Stimulated activated CD4-positive, alpha-beta T cell treated with anti-CD3 and anti-CD28 coated beads, TNF-alpha, amount 100 ng/mL, for 48 hours (primary cell): ENCODE measurements at places on chromosomes 12 and 14.
A peak's percentile ranks its signal among the peaks of the same experiment; 100 is the strongest.

DNA sequence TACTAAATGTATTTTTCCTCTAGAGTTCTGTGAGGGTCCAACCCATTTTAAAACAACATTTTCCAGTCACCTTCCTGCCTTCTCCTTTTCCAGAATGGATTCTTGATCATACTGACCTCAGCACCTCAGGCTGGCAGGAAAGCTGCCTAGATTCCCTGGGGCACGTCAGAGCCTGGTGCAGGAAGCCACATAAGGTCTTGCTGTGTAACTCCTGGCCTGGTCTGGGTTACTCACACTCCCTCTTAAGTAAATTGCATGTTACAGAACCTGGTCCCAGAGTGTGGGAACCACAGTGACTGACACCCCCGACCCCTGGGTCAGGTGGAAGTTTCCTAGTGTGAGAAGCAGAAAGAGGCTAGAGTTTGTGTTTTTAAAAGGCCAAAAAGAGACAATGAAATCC lies 209.8 kb downstream of the SPTSSA start:
- DNase-seq: no peak

- peak; percentile 60 for DNase-seq
Observed at GRCh38 chr12:48977290-48978281, 536 bp upstream of the WNT1 start.

GRCh38 chr14:57403521-57403864 lies 13.1 kb downstream of the NAA30 start:
- DNase-seq: no peak

DNA sequence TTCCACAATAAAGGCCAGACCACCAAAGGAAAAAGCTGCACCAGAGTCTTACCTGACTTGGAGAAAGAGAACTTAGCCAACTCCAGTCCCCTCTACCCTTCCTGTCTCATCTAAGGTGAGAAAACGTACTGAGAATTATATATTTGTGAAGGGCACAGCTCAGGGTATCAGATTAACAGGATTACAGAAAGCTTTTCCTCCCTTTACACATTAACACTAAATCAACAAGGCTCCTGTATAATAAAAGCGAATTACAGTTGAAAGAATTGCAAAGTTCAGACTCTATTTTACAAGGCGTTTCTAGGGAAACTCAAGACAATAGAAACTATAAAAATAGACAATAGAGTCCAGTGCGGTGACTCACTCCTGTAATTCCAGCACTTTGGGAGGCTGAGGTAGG lies 82.7 kb upstream of the RPL10L start:
- DNase-seq: no peak

DNA sequence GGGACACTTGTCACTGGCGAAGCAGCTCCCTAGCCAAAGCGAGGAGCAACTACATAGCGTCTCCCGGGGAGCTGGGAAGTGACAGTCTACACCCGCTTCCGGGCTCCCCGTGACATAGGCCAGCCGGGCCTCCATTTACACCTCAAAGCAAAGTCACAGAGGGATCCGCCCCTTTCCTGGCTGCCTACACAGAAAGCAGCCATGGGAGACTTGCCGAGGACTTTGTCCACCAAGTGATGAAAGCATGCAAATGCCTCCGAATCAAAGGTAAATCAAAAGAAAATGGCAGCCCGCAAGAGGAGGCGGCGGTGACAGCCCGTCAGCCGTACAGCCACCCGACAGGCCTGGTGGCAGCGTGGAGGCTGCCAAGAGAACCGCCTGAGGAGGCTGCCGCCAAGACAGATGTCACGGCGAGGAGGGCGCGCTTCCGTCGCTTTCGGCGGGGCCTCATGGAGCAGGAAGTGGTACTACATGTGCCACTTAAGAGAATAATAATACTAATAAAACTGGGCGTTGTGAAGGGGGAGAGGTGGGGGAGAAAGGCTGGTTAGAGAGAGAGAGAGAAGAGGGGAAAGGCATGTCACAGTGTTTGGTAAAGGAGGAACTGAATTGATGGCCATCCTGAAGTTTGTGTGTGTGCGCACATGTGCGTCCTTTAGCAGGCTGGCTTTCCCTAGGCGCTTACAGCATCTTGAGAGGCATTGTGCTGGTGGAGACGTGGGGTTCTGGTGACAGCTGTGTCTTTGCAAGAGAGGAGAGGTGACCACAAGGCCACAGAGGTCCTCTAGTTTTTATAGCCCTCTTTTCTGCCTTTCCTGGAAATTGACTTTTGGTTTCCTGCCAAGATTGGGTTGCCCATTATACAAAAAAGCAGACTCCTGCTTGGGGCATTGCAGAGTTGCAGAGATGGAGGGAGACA lies 661.7 kb downstream of the VRK1 start:
- DNase-seq: peak; percentile 68

- DNase-seq: no peak
Observed at GRCh38 chr14:79805636-79806035, 405.7 kb downstream of the DIO2 start.

DNA sequence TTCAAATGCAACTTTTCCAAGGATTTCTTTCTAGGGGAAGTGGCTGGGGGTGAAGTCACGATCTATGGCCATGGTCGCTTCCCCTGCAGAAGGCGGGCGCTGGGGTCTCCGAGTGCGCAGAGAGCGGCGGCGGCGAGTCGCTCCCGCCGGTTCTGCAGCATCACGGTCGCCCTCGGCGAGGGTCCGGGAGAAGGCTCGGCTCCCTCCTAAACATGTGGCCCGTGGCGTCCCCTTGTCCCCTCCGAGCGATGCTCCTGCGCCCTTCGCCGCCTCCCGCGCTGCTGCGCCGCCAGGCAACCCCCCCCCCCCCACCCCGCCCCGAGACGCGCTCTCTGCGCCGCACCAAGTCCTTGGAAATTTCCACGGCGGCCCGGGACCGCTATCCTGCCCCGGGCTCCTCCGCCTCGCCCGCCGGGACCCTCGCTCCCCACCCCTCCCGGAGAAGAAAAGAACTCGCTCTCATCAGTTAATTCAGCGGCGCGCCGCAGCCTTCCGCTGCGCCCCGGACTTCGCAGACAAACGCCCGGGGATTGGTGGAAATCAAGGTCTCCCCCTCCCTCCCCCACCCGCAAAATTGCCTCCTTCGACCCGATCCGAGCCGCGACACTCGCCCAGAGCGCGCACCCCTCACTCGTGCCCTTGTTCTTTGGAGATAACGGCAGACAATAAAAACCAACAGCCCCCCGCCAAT lies at the start of gene ST8SIA1:
Gene ST8SIA1 (minus strand): TSS at position 298 of the 691 bp plus-strand sequence. CDS start 475 bp downstream, outside the sequence.
- no peak for DNase-seq

GRCh38 chr12:38158428-38159091 lies 158.0 kb upstream of the ALG10B start:
- no peak for DNase-seq

DNA sequence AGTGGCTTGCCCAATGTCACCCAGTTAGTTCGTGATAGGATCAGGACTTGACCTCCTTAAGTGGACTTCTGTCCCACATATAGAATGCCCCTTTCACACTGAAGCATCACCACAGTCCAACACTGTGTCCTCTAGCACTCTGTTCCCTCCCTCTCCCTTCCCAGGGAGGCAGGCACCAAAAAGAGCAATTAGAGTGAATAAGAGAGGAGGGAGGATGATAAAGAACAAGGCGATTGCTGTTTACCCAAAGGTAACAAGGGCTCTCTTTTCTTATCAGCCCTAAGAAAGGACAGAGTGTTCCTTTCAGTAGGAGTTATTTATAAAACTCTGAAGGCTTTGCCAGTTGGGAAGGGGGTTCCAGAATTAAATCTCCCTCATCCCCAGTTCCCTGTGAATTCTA lies 192.7 kb upstream of the ATP2B1 start:
- no peak for DNase-seq

- no peak for DNase-seq
Observed at GRCh38 chr12:132083614-132083940, 60.5 kb downstream of the DDX51 start.

DNA sequence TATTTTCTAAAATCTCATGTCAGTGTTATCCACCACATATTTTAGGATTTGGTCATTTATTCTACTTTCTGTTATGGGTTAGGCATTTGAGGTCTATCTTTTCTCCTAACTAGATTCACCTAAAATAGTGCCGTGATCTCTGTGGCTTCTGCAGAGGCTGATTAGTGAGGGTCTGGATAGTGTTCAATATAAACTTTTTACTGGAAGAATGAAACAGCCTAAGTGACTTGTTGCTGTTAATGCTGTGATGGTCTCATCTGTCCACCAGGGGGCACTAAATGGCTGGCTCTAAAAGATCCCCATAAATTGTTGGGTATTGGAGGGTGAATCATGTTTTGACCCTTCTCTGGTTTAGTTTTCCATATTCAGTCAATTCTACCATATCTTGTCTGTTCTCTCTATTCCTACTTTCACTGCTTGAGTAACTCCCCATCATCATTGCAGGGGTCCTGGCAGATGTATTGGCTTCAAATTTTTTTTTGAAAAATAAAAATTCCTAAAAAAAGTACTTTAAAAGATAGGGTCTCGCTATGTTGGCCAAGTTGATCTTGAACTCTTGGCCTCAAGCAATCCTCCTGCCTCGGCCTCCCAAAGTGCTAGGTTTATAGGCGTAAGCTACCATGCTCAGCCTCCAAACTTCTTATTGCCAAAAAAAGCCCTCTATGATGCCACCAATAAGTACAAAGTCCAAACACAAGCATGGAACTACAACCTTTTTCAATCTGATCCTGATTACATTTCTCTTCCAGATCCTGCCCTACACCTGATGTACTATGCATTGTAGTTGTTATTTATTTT lies 6.9 kb downstream of the PABPN1 start:
- peak; percentile 53 for DNase-seq

GRCh38 chr14:73695082-73695481 lies 19.1 kb downstream of the PNMA1 start:
- no peak for DNase-seq

DNA sequence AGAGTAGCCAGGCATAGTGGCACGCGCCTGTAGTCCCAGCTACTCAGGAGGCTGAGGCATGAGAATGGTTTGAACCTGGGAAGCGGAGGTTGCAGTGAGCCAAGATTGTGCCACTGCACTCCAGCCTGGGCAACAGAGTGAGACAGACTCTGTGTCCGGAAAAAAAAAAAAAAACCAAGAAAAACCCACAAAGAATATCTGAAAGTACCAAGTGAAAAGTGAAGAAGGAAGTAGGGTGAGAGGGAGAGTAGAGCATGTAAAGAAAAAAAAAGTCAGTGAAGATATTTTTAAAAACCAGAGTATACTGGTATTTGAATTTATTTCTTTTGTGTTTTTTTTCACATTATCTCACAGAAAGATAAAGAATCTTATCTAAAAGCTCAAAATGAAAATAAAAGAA lies 43.3 kb upstream of the ISM2 start:
- DNase-seq: no peak

DNA sequence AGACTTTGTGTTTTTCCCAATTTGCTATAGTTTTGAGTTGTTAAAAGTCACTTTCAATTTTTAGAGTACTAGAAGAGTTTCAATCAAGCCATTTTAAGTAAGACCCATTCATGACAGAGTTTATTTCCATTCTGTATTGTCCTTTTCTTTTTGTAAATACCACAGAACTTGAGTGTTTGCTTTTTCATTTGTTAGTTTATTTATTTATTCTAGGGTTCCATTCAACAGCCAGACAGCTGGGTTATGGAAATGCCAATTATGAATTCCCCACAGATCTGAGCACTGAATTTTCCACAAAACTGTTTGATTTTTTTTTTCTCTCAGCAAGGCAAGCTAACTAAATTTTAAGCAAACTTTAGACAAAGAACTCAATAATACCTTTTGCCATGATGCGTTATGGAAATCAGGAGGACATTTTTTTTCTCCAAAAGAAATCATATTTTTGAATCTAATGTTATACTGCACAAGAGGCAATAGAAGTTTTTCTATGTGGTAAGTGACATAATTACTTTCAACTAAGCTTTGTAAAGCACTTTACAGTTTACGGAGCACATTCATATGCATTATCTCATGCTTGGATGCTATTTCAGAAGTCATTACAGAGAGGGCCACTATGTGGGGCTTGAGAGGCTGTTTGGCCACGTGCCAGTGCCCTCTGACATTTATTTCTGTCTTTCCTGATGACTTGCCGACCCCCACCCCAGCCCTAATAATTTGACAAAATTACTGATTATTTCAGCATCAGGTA lies 181.5 kb downstream of the VRK1 start:
- no peak for DNase-seq

DNA sequence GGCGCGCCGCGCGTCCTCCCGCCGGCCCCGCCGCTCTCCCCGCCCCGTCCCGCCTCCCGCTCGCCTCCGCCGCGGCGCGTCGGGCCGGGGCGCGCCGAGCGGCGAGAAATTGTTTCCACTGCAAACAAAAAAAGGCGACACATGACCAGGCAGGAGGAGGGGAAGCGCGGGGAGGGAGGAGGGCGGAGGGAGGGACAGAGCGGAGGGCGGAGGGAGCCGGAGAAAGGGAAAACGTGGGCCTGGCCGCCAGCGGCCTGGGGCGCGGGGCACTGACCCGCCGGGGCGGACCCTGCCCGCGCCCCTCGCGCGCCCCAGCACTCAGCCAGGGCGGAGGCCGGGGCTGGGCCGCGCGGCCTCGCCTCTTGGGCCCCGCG lies at the start of gene FOXN3:
Gene FOXN3 (minus strand): TSS at position 143 of the 374 bp plus-strand sequence. CDS start 4,757 bp downstream, outside the sequence.
- DNase-seq: peak; percentile 80

DNA sequence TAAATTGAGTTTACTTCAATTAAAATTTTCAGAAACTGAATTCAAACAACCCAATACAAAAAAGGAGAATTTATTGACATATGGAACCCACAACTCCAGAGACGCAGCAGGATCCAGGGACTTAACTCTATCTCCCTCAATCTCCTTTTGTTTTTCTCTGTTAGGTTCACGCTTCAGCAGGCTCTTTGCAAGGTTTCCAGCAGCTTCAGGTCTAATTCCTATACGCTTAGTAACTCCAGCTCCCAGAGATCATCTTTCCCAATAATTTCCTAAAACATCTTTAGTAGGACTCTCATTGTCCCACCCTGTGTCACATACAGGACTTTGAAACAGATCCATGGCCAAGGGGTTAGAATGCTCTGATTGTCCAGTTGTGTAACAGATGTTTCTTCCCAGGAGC lies 175.2 kb downstream of the RMST start:
- DNase-seq: no peak

DNA sequence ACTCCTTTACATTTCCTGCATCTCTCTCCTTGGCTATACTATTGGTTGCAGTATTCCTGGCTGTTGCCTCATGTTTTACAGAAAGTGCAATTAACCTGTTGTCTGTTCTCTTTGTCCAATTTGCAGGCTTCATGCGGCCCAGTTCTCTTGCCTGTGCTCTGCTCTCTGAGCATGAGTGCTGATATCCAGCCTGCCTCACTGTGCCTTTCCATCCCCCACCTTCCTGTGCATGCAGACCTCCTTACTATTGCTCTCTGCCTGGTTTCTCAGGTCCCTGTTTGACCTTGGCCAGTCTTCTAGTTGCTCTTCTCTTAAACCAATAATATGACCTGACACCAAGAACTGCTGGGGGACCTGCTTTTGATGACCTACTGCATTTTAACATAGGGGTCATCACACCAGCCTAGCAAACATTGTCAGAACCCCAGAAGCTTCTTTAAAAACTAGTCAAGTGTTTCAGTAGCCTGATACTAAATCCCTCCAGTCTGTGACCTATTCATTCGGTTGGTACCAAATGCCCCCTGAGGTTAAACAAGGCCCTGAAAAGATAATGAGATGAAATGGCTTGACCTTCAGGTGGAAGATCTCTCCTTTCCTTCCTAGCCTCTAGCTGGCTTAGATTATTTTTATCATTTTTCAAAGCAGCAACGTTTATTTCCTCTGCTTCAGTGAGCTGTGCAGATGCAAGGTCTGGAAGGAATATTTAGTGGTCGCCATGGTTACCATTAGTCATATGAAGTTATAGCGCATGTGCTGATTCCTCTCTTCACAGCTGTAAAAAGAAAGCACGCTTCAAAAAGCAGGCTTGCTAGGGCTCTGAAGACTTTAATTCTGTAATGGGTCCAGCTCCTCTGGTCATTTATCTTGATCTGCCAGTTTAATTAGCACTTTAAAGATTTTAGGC lies 216.5 kb downstream of the PHLDA1 start:
- no peak for DNase-seq

- no peak for DNase-seq
Observed at GRCh38 chr14:32366256-32366879, 37.3 kb downstream of the AKAP6 start.
